Naive thymus-derived CD8-positive, alpha-beta T cell (primary cell): ENCODE measurements at places on chromosomes 5 and 9.

DNA sequence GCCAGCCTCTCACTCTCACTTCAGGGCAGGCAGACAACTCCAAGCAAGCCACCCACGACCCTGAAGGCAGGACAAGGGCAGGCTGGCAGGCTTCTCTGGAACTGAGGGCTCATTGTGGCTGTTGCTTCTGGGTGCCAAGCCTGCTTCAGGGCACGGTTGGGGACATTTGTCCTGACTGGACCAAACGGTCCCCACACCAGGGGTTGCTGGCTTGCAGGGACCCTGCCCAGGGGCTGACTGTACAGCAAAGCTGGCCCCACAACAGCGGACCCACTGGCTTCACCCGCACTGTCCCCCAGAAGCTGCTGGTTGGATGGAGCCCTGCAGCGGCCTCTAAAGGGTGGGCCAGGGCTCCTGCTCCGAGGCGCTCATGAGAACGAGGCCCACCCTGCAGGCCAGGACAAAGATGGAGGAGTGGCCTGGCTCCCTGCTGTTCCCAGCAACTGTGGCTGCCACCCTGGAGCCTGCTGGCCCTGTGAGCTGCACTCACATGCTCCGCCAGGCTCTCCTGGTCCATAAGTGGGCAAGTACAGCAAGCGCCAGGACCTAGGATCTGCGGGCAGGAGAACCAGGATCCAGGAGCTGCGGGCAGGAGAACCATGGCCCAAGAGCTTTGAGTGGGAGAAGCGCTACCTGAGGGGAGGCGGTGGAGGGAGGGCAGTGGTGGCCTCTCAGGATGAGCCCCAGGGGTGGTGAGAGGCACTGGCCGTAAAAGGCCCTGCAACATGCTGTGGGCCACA lies 34.4 kb upstream of the NSMF start:
- no peak for DNase-seq

DNA sequence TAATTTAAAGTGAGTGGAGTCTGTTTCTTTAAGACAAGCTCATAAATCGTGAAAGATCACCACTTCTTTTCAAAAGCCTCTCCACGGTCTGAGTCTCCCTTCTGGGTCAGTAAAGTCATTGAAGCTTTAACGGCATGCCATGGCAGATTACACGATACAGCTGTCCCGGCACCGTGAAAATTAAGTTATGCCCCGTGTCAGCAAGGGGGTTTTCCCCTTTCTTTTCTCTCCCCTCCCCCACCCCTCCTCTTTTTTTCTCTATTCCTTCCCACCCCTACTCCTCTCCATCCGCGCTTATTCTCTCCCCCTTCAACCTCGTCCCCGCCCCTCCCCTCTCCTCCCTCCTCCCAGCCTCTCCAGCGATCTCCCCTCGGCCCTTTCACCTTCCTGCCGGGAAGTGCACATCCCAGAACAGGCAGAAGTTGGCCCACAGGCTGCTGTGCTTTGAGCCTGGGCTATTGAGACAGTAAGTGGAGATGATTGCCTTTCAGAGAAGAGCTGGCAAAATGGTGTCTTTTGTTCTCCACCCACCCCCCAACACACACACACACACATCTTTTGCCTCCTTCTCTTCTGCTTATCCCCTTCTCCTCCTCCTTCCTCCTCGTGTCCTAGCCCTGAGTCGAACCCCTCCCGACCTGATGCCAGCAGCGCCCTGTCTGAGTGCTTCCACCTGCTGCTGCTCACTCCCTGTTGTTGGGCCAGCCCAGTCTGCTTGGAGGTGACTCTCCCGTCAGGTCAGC lies 44.1 kb downstream of the GAS1 start:
- no peak for DNase-seq

DNA sequence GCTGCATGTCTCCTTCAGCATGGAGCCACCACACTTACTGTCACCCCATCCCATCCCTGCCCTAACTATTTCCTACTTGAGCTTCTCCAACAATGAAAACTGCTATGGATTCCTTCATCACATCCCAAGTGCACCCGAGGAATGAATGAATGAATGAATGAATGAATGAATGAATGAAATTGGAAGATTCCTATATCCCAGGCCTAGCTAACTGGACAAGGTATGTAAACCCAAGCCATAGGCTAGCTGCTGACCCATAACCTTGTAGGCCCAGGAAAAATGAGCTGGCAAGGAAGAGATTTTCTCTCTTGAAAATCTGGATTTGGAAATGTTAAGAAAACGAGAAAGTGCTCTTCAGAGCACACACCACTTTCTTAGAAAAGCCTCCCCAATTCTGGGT lies 97.4 kb downstream of the GABBR2 start:
- DNase-seq, result no peak

GRCh38 chr9:99415606-99416005 lies 193.5 kb downstream of the SEC61B start:
- no peak for DNase-seq

GRCh38 chr9:76426807-76427419 lies 32.1 kb upstream of the GCNT1 start:
- DNase-seq, result no peak

DNA sequence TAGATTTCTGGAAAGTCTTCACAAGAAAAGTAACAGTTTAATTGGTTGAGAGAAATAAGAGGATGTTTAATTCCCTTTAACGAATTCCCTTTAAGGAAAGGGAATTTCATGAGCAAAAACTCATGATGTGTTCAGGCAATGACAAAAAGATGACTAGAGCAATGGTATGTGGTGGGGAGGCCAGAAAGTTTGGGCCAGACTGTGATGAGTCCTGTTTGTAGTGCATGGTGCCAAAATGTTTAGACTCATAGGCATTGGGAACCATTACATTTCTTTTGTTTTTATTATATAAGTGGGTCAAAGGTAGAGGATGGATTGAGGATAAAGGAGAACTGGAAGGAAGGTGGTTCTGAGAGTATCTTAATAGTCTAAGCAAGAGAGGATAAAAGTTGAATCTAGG lies 10.9 kb downstream of the CNTRL start:
- DNase-seq, result no peak

DNA sequence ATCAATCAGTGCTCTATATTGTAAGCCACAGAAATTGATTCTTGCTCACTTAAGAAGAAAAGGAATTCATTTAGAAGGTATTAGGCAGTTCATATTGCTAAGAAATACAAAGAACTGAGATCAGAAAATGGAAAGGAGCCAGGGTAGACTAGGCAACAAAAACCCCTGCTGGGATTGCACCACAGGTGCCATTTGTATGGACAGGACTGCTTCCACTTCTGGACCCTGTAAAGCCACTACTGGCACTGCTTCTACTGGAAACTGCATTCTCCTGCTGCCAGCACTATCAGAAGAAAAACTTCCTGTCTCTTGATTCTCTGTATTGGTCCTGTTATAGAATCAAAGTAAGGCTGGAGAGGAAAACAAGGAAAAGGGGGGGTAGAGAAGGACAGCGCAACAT lies 45.9 kb downstream of the CERT1 start:
- no peak for DNase-seq

DNA sequence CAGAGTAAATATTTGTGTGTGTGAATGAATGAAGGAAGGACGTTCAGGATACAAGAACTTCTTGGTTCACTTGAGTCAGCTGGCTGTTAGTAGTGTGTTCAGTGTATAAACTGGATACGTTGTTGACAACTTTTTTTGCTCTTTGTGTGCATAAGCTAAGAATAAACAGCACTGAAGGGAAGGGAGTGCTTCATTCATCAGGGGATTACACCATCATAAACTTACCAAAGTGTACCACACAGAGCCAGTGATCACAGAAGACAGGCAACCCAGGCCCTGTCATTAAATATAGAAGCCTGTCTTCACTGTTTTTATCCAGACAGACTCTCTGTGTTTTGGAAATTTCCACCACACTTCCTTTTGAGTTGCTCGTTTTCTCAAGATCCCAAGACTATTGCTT lies 55.5 kb upstream of the MEF2C start:
- no peak for DNase-seq

DNA sequence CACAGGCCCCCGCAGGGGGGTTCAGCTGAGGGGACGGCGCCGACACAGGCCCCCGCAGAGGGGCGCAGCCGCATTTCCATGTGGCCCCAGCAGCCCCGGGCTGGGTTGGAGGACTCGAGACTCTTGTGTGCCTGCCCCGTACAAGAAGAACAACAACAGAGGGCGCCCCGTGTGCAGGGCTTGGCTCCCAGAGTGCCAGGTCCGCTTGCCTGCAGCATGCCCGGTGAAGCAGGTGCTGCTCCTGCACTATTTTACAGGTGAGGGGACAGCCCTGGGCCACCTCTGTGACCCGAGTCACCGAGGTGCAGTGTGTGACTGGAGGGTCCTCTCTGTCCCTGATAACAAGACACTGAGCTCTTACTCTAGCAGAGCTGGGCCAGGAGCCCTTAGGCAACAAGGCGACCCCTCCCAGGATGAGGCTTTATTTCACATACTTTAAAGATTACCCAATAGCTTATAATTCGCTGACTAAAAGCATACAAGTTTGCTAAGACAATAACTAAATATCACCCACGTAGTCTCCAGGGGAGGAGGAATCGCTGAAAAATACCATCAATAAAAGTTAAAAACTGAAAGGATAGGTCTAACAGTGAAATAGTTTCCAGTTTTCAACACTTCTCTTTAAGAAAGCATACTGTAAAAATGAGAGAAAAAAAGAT lies 41.7 kb upstream of the SLC9A3 start:
- DNase-seq, result no peak

DNA sequence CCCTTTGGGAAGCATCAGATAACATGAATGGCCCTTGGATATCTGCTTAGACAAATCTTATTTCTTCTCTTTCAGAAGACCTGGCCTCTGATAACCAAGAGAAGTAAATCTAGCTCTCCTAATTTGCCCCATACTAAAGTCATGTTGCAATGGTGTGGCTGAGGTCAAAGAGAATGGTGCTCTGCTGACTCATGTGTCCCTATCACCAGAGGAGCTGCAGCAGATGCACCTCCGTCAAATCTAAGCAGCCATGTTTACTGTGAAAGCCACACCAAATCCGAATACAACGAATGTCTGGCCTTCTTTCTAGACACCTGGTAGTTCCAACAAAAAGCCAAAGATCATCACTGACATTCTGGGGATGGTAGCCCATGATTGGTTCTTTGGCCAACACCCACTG lies 23.2 kb downstream of the RETREG1 start:
- DNase-seq, result no peak

GRCh38 chr5:14669975-14670374 lies 5.5 kb downstream of the OTULIN start:
- no peak for DNase-seq

DNA sequence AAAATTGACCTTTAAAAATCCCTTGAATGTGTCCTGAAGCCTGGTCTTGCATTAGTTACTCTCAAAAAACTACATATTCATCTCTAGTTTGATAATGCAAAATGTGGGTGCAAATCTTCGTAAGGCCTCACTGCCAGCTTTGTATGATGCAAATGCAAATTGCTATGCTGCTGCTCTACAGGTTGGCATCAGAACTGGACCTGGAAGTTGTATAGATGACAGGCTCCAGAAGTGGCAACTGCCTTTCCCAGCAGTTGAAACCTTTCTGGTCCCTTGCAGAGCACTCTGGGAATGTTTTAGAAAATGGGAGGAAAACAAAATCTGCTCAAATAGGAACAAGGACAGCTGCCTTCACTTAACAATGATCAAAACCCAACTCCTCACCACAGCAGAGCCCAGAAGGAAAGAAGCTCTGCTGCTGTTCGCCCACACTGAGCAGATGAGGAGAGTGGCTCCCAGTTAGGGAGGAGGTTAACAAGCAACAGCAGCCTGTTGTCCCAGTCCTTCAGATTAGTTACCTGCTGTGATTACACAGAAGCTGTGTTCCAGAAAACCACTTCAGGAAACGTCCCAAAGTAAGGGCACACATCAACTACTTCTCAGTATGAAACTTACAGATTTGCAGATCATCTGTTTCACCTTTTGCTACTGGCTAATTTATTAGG lies 93.5 kb downstream of the PLPP1 start:
- DNase-seq, result no peak

GRCh38 chr5:157354800-157355199 lies 88.9 kb downstream of the CYFIP2 start:
- DNase-seq, result no peak

DNA sequence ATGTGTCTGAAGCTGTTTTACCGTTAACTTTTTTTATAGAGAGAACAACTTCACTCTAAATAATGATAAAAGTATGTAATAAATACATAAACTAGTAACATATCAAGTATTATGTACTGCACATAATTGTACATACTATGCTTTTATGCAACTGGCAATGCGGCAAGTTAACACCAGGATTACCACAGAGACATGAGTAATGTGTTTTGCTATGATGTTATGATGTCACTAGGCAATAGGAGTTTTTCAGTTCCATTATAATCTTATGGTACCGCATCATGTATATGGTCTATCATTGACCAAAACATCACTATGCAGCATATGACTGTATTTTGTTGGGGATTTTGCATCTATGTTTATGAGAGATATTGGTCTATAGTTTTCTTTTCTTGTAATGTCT lies 326.4 kb upstream of the TARS1 start:
- DNase-seq, result no peak

GRCh38 chr5:150503977-150504620 lies 3.8 kb upstream of the NDST1 start:
- DNase-seq, result no peak

DNA sequence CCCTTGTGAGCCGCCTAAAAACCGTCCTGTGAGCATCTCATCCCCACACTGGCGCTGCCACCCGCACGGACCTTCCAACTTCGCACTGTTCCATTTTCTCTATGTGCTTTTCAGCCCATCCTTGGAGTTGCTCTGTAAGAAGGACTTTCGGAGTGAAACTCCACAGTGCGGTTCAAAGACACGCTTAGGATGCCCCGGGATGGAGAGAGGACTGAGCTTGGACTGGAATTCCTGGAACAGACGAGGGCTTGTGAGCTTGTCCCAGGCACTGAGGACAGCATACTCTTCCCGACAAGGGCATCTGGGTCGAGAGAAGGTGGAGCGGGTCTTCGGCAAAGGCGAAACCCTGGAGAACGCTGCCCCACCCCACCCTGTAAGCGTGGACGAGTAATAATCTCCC lies 187.8 kb downstream of the MEF2C start:
- DNase-seq, result no peak

DNA sequence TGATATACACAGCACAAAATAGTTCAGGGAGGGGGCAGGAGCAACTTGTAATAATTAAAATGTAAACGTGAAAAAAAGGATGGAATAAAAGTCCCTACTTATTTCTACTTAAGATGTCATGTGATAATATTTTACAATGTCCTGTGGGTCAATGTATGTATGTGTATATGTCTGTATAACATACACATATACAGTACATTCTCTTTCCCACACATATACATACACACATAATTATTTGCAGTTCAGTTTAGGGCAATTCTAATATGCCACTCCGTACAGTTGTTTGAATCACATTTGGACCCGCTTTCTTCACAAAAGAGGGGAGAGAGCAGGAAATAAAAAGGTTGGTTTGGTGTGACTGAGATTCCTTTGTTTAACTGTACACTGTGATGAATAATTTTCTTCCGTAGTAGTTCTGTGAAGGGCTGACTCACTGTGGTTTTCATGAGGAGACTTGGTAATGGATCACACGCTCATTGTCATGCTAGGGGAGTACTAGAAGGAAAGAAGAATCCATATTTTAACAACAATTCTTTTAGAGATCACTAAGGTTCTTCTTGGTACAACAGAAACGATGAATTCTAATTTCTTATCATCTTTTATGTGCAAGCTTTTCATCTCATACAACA lies 26.2 kb upstream of the ACOT12 start:
- DNase-seq, result no peak
